ENCODE measurements at places on chromosomes 5 and 9. TPM values are rescaled to one million over a fixed set of nuclear protein-coding genes. Genes with fewer than 3 reads are reported as not detected.

- peak; percentile 14 for DNase-seq
Observed at GRCh38 chr9:78557540-78557939, 260.6 kb downstream of the PSAT1 start.

- peak; percentile 10 for DNase-seq
Observed at GRCh38 chr5:116242343-116242742, 157.5 kb downstream of the COMMD10 start.

DNA sequence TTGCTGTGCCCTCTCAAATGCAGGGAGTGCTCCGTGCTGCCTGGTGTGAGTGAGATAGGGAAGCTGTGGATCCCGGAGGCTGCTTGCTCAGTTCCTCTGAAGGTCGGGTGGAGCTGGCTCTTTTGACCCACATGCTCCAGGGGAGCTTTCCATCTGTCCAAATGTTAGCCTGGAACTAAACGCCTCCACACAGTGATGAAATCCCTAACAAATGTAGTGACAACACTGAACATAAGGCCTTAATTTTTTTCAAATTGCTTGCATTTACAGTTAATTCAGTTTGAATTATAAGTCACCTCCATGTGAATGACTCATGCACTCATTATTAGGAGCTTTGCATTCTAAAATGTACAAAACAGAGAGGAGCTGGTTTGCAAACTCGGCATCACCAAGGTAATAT lies 27.0 kb downstream of the PRDM6 start:
- peak; percentile 43 for DNase-seq

DNA sequence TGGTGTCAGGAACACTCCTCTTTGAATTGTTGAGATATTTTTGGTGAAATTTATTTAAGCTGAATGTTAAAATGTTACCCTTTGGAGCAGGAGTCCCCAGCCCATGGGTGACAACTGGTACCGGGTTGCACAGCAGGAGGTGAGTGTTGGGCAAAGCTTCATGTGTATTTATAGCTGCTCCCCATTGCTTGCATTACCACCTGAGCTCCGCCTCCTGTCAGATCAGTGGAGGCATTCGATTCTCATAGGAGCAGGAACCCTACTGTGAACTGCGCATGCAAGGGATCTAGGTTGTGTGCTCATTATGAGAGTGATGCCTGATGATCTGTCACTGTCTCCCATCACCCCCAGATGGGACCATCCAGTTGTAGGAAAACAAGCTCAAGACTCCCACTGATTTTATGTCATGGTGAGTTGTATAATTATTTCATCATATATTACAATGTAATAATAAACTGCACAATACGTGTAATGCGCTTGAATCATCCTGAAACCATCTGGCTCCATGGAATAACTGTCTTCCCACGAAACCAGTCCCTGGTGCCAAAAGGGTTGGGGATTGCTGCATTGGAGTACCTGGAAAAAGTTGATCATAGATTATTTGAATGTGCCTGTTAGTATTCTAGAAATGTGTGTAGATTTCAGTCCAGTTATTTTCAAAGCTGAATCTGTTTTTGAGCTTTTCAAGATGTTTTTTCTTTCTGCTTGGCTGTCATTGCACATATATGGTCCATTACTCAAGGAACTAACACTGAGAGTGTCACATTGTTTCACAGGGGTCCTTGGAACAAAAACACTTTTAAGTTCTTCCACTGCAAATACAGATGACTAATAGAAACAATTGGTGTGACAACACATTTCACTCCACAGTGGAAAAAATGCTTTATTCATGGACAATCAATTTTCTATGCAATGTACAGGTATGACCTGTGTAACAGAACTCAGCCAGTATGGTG lies 104.6 kb upstream of the TNFAIP8 start:
- peak; percentile 58 for DNase-seq

- no peak for DNase-seq
Observed at GRCh38 chr9:3251309-3251708, 274.5 kb downstream of the RFX3 start.

DNA sequence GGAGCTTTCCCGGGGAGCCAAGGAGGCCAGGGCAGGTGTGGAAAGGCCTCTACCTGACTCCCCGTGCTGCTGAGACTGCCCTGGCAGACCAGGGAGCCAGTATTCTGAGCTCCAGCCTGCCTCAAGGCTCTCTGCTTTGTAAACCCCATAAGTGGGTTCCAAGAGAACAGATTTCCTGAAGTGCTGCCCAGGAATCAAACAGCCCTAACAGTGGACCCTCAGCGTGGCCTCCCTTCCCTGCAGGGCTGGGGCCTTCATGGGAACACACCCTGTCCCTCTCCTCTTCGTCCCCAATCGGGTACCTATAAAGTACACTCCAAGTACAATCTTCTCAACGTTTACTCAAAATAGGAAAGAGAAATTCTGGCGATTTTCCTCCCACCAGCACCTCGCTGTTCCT lies 252.5 kb downstream of the FSTL4 start:
- no peak for DNase-seq

- DNase-seq, result no peak
Observed at GRCh38 chr9:105389796-105390195, 58.0 kb upstream of the FSD1L start.

- no peak for DNase-seq
Observed at GRCh38 chr9:131982102-131982501, 97.6 kb downstream of the MED27 start.

- no peak for DNase-seq
Observed at GRCh38 chr5:133924221-133924920, 44.1 kb downstream of the C5orf15 start.

GRCh38 chr9:131417264-131418142 lies 23.6 kb downstream of the PRRC2B start:
- no peak for DNase-seq

DNA sequence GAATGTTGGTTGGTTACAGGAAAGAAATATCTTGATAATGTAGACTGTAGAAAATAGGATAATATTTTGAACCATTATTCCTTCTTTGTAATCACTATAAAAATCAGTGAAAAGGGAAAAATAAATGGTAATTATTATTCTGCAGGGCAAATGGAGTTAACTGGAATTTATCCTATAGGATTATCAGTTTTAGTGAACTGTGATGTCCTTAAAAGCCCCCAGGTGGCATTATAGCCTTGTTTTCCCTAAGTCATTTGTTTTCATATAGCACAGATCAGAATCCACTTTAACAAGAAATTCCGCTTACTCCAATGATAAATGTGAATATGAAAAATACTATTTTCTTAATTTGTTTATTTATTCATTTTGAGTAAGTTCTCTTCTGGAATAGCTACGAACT lies 26.2 kb upstream of the WDR41 start:
- DNase-seq, result peak; percentile 2

The CDHR2 gene
- total RNA-seq, result not detected

The TMC1 gene
- total RNA-seq, result not detected

The CCDC192 gene
- not detected for total RNA-seq

The PRRT1B gene
- total RNA-seq, result not detected

The ZNF354C gene
- total RNA-seq, result 5.6 TPM
